Activated T-helper 9 cell treated with anti-CD3 and anti-CD28 coated beads, Interleukin-2, amount 50 U/mL, for 16 hours (primary cell): ENCODE measurements at places on chromosomes 7 and 10.

GRCh38 chr10:124625831-124626238 lies 118.3 kb downstream of the FAM53B start:
- DNase-seq: no peak

DNA sequence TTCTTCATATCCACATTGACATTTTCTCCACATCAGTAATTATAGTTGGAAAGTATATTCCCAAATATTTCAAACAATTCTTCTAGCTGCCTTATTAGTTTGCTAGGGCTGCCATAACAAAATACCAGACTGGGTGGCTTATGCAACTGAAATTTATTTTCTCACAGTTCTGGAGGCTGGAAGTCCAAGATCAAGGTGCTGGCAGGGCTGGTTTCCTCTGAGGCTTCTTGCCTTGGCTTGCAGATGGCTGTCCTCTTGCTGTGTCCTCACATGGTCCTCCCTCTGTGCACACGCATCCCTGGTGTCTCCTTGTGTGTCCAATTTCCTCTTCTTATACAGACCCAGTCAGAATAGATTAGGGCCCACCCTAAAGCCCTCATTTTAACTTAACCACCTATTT lies 34.5 kb downstream of the DOCK4 start:
- DNase-seq: no peak

DNA sequence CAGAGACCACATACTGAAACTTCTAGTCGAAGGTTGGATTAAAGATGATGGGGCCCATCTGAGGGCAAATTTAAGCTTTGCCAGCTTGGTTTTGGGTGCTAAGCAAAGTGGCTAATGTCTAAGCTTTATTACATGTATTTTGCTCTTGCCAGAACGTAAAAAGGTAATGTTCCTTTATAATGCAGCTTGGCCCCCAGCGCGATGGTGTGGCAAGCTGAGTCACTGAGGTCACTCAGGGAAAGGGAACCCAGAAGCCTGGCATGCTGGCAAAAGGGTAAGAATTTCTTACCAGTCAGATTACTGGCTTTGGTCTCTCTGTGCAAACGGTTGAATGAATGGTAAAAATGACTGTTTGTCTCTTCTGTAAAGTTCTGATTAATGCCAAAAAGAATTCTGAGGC lies 158.3 kb upstream of the KCND2 start:
- no peak for DNase-seq

DNA sequence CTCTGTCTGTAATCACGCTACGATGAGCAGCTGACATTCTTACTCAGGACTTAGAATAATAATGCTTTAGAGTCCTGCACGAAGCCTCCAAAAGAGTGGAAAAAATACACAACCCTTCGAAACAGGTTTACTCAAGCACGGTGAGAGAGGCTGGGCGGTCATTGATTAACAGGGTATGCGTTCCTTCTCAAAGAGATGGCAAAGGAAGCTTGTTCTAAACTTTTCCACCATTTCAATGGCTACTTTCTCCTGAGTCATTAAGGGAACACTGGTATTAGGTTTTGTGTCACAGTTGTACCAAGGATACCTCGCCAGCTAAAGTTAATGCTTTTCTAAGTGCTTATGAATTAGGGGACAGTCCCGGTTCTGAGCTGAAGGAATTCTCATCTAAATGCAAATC lies 141.9 kb upstream of the RHEB start:
- DNase-seq: no peak

DNA sequence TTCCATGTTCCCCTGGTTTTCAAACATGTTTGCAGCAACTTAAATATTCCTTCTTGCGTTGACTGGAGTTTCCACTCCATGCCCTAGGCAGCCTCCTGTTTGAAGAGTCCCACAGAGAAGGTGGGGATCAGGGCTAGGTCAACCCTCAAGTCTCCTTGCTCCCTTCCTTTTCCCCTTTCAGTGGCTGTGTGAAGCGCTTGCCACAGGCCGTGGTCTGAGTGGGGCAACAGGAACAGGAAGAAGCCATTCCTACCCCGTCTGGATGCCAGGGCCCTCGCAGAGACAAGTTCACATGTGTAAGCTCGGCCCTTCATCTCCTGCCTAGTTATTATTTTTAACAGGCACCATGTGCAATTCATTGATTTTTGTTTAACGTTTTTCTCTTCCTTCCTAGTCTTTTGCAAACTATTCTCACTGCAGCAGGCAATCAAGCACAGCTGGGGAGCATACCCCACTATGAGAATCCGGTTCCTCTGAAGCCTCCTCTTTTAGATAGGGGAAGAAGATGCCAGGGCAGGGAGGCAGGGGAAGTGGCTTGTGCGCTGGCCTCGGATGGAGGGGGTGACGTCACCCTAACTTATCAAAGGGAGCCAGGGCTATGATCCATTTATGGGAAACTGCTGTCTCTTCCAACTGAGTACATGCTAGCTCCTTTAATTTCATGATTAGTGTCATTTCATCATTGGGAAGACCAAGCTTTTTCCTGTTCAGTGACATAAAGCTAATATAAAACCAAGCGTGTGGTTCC lies 64.2 kb downstream of the PRLHR start:
- no peak for DNase-seq

GRCh38 chr7:150923196-150923595 lies 54.9 kb downstream of the KCNH2 start:
- no peak for DNase-seq

DNA sequence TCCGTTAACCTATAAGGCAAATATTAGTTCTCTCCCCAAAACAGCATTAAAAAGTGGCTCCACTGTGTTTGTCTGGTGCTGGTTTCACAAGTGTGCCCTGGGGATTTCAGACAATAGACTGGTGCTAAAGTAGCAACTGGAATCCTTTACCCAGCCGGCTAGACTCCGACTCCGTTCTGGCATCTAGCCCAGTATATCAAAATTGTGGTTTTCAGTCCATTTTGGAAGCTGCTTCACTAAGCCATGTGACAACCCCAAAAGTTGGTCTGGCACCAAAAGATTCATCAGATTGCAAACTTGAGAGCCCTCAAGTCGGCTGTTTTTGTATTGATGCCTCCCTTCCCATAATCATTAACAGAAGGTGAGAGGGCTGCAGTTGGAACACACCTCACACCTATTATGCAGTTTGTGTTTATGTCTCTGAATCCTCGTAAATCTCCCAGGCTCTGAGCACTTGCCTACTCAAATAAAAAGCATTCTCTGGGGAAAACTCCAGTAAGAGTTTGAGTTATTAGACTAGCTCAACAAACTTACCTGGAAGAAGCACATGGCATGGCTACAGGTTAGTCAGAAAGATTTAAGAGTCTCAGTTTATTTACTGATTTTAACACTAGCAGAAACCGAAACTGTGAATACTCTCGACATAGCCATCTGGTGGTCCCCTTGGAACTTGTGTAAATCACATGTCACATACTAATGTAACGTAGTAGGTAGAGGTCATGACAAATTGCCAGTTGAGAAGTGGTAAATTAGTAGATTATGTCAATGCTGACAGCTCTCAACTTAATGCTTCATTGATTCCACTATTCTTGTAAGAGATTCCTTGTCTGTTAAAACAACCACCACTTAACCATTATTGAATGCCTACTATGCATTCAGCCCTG lies 14.8 kb upstream of the WNT16 start:
- DNase-seq: no peak

- DNase-seq: no peak
Measured at GRCh38 chr10:84397735-84398144, 69.4 kb downstream of the CCSER2 start.

GRCh38 chr7:21671859-21672258 lies 129.0 kb downstream of the DNAH11 start:
- DNase-seq: no peak

DNA sequence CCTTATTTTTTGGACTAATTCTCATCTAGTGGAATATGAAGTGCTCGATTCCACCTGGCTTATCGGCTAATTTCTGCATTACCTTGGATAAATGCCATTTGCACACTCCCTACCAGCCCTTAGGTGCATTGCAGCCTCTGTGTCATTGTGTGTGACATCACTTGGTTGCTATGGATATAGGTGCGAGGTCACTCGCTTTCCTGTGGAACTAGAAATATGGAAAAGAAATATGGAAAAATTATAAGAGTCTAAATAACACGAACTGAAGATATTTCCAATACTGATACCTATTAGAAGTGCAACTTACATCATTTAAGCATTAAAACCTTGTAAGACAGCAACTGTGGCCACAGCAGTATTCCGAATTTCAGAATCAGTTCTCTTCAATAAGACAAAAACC lies 2.0 kb downstream of the YWHAG start:
- DNase-seq: no peak

DNA sequence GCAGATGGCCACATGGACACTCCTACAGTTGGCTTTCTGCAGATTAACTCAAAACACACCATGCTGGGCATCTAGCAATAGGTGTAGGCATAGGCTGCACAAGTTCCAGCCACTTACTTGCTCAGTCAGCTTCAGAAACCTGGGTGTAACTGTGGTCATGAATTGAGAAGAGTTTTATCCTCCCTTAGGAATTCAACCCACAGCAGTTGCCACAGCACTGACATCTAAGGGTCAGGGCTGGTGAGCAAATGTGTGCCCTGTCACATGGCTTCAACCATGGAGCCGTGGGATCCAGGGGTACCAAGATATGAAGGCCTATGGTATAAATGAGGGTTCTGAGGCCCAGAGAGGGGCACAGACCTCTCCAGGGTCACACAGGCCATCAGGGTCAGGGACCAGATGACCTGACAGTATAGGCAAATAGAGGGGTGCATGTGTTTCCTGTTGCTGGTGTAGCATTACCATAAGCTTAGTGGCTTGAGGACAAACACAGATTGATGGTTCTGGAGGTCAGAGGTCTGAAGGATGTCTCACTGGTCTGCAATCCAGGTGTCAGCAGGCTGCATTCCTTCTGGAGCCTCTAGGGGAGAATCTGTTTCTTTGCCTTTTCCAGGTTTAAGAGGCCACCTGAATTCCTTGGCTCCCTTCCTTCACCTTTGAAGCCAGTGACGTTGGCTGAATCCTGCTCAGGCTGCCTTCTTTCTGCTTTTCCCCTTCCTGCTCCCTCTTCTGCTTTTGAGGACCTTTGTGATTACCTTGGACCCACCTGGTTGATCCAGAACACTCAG lies 24.1 kb downstream of the MINDY4 start:
- no peak for DNase-seq

DNA sequence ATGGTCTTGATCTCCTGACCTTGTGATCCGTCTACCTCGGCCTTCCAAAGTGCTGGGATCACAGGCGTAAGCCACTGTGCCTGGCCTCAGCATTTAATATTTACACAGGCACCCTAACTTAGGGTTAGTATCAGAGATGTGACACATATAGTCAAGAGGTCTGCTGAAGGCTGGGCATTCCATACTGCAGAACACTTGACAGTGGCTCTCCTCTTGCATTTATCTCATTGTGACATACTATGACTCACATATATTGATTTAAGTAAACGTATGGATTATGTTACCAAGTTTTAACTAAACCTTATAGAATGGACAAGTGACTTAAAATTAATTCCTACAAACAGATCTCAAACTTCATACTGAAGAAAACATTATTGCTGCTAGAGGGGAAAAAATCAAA lies 36.6 kb downstream of the BRAF start:
- no peak for DNase-seq
